C1 segment of cervical spinal cord (tissue), 14 donors: ENCODE measurements at places on chromosomes 5 and 9.

DNA sequence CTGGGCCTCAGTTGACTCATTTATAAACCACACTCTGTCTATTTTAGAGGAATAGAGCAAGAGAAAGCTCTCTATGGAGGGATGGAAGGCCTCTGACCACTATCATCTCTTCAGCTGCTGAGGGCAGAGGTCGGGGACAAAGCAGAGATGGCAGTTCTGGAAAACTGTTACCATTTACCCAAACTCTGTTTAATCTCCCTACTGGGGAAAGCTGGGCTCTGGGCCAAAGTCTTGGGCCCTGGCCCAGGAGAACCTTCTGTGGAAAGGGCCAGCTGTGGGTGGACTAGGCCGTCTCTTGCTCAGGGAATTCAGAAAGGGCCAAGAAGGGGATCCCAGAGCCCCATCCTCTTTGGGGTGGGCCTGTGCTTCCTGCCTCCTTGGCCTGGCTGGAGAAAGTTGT is 100.0 kb downstream of the PSD2 start:
- DNase-seq = no peak

DNA sequence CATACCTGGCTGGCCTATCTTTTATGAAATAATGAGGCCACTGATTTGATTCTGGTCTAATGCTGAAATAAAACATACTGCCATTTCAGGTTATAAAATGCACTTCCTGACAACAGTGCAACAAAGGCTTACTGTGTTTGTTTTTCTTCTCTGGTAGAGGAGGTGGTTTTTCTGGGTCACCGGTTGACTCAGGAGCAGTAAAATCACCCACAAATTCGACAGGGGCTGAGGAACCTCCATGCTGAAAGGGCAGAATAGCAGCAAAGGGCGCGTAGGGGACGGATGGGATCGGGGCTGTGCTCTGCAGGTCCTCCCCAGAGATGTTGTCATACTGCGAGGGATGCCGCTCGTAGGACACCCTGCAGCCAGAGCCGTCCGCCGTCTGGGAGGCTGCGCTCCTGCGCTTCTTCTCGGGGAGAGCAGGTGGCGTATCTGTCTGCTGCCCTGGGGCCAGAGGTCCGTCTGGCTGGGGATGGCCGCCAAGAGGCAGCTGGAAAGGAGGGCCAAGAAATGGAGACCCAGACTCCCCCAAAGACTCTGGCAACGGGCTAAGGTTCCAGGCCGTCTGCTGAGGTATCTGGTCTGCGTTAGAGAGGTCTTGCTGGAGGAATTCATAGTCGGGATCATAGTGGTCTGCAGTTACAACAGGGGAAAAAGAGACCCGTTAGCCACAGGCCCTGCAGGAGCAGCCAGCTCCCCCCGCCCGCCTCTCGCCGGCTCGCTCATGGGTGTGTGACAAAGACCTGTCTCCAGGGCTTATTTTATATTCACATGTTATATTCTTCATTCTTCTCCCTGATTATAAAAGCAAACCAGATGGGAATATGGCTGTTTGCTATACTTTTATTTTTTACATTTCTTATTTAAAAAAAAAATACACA is 80.7 kb downstream of the PRRT1B start:
- no peak for DNase-seq

DNA sequence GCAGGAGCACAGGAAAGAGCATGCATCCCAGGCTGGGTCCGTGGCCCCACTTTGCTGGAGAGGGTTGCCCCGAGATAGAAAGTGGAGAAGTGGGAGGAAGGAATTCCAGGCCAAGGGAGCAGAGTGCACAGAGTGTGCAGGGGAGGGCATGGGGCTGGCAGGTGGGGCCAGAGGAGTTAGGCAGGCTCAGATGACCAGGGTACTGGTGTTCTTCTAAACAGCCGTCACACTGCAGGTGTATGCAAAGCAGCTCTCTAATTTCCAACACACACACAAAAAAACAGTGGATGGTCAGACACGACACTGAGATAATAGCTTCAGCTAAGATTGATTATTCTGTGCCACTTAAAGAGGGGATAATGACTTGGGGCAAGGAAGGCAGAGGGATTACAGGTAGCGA is 212.2 kb downstream of the MTRR start:
- DNase-seq = no peak

DNA sequence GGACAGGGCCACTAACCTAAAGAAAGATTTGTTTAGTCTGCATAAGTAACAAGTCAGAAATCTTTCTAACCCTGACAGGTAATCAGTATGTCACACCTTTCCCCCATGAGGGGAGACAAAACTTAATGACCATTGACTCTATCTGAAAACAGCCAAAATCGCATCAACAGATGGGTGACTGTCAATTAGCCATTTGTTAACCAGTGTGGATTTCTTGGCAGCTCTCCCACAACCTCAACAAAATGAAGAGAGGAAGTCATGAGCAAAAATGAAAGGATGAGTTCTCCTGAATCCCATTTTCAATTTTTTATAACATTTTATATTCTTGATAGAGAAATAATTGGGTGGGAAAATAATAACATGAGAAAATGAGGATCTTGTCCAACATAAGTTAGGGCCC is 84.6 kb upstream of the SNX2 start:
- no peak for DNase-seq

DNA sequence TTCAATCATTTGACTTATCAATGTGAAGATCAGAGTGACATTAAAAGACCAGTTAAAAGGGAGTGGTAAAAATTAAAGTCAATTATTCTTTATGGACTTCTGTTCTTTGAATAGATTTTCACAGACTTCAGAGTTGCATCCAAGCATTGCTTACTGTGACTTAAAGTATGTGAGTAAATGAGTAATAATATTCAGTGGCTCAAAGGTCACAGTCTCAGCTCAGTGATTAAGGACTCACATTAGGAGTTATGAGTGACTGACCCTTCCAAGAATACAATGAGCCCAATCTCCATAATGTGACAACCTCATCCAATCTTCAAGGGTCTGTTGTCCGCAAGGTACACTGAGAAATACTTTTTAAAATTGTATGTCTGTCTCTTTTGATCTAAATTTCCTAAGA is 811.2 kb downstream of the BRINP1 start:
- no peak for DNase-seq

DNA sequence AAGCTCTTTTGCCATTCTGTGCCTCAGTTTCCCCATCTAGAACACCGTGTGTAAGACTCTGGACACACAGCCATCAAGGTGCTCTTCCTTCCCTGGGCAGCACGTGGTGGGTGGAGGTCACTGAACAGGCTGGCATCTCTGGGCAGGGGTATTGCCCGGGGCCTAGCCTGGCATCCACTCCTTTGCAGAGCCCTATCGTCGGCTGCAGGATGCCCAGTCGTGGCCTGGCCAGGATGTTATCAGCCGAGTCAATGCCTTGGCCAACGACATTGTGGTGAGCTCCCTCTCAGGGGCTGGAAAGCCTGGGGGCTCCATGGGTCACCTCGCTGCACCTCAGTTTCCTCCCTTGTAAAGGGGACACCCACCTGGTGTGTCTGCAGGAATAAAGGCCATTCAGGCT is 4.0 kb downstream of the ADGRD2 start:
- no peak for DNase-seq

GRCh38 chr5:2902186-2902585 is 150.7 kb upstream of the IRX2 start:
- DNase-seq = no peak

- no peak for DNase-seq
Measured at GRCh38 chr9:69658987-69659675, 13.0 kb downstream of the APBA1 start.

DNA sequence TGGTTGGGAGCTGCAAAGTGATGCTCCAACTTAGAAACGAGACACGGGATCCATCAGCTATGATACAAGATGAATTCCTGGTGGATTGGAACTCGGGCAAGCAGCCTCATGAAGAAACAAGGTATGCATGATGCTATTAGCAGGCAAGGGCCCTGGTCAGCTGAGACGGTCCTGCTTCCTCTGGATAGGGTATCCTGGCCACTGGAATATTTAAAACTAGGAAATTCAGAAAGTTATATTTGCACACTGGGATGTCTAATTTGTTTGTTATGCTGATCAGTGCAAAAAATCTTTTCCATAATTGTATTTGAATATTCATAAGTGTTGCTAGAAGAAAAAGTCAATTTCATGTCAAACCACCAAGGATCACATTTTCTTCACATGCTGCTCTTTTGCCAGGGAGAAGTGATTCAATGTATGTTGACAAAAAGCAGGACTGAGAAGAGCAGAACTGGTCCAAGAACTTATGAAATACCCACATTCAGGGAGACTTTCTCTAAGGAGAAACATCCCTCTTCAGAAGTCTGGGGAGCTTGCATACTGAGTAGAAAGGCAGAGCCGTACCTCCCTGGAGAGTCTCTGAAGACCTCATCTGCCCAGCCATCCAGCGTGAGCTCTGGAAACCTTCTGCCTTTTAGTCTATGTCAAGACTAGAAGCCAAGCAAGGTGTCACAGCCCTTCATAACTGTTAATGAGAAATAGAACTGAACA is 6.7 kb upstream of the NXNL2 start:
- DNase-seq = no peak

- DNase-seq = no peak
Measured at GRCh38 chr9:33431420-33431819, 16.0 kb downstream of the AQP3 start.

DNA sequence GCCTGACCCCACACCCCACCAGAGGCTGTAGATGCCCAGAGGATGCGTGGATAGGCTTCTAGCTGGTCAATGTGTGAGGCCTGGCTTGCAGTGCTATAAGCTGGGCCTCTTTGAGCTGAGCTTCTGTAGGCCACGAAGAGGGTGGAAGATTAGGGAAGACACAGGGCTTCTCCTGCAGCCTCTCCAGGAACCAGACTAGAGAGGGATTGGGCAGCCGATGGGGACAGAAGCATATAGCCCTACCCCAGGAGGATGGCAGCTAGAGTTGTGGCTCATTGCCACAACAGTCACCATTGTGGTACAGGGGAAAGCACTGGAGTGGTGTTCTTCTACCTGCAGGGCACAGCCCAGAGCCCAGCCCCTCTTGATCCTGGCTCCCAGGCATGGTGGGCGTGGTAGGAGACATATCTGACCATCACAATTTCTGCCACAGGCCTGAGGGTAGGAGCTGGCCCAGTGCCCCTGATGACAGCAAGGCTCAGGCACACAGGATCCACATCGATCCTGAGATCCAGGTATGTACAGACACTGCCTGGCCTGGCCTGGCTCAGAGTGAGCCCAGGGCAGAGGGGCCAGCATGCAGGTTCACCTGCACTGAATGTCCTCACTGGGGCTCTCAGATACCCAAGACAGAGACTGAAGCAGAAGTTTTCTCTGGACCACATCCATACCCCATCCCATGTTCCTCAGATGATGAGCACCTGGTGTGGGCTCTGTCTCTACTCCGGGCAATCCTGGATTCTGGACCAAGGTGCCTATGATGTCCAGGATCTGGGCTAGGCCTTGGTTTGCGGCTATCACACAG is 8.7 kb downstream of the PDLIM4 start:
- no peak for DNase-seq

DNA sequence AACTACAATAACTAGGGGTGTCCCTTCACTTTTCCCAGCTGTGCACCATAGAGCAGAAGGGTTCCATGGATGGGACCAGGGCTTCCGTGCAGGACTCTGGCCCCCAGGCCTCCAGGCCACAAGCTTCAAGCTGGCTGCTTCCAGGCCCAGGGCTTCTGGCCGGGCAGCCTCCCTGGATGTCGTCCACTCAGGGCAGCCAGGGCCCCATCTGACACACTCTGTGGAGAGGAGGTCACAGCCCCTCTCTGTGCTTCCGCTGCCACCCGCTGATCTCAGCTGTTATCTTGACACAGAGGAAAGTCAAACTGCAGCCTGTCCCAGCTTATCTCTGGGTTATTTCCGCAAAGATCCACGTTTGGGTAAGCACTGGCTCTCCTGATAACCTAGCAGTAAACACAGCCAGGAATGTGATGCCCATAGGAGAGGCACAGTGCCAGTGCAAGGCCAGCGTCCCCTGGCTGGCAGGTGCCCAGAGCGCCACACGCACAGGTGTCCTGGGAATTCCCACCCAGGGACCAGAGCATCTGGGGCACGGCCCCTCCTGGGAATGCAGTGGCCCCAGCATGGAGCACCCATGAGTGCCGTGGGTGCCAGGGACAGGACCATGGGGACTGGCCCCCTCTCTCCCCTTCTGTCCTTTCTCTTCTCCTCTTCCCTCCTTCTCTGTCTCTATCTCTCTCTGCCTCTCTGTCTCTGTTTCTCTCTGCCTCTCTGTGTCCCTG is 15.6 kb upstream of the SLC6A19 start:
- DNase-seq = no peak
